ENCODE measurements at places on chromosomes 1 and 21. TPM values are rescaled to one million over a fixed set of nuclear protein-coding genes. Genes with fewer than 3 reads are reported as not detected.

DNA sequence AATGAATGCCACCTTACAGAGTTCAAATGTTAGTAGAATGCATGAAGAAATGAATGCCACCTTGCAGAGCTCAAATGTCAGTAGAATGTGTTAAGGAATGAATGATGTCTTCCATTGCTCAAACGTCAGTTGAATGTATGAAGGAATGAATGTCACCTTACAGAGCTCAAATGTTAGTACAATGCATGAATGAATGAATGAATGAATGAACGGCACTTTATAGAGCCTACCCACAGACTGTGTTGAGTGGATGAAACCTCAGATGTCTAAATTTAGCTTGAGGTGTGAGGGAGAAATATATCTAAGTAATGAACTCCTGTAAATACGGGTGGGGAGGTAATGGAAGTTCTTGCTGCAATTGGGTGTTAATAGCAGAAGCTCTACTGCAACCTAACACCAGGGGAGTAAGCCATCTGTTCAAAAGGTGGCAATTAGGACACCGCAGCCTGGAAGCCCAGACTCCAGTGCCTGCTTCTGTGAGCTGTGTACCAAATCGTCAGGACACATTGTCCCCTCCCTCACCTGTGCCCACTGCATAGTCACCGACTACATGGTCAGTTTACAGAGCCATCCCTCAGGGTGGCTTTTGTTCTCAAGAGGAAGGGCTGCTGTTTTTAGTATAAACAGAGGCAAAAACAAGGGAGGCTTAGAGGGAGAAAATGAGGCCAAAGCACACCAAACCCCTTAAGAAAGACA, 26.7 kb downstream of the SUSD4 start:
- no peak for DNase-seq

Gene ZNF124
- 17.7 TPM for total RNA-seq

Gene FCGR2B
- 43.4 TPM for total RNA-seq

GRCh38 chr1:46544561-46545240, 6.7 kb downstream of the KNCN start:
- DNase-seq, result no peak

Gene C1orf21
- total RNA-seq, result 49.5 TPM

DNA sequence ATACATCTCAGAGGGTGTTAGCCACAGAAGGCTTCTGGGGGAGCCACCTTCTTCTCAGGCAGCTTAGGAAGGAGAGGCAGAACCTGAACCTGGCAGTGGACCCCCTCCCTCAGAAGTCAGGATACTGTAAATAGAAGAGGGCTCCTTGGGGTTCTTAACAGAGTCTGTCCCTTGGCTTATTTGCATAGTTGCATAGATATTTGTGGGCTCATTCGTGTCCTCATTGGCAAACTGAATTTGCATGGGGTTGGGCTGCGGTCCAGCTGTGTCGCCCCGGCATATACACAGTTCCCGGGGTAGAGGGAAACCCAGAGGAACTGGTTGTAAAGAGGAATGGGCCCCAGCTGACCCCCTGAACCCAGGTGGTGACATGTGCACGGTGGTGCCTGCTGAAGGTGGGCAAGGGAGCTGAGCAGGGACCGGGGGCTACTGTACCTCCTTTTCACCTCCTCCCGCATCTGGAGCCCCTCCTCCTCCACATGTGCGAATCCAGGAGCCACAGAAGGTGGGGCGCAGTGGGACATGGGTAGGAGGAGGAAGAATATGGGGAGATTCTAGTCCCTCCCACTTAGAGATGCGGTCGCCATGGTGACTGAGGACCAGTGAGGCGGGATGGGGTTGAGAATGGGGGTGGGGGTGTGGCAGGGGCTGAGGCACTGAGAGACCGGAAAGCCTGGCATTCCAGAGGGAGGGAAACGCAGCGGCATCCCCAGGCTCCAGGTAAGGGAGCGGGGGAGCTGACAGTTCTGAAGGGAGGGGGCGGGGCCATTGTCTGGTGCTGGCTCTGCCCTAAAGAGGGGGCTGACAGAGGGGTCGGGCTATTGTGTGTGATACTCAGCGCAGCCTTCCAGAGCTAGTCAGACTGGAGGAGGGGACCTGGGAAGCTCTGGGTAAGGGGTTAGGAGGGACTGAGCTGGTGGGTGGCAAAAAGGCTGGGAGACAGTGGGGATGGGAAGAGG, 3.7 kb upstream of the SEMA4A start:
- DNase-seq, result no peak

DNA sequence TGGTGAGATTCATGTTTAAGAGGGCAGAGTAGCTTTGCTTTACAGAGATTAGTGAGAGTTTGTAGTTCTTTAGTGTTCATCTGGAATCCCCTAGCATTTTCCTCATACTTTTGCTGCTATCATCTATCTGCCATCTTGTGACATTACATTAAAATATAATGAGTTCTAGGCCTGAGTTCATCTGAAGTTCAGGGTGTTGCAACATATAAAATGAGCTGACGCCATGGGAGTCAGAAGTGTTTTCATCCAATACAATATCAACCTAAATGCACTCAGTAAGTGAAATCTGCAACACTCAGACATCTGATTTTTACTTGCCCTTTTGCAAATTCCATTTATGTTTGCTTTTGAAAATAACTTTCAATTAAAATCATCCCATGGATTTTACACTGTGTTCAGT, 153.8 kb downstream of the NTNG1 start:
- DNase-seq, result no peak

DNA sequence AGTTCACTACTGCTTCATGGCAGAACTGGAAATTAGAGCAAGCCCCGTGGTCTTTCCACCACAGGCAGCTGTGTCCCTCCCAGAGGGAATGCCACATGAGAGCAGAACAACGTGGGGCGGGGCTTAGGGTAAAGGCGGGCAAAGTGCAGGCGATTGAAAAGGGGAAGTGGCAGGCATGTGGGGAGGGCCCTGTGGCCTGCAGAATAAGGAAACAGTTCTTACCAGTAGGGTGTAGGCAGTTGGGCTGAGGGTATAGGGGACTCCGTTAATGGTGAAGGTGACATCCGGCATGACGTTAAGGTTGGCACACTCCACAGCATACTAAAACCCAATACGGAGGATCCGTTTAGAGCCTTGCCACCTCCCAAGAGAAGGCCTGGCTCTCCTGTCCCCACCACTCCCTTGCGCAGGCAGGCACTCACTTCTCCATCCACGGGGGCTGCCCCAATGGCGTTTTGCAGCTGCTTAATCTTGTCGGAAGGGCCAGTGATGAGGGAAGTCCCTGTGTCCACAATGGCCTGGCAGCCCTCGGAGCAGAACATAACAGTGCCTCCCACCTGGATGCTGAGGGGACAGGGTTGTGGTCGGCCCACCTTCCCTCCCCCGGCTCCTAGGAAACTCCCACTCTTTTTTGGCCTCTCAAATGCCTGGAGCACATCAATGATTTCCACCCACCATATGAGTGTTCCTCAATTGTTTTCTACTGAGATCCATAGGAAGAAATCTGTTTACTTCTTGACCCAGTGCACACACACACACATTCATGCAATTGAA, 9.1 kb upstream of the RAB7B start:
- no peak for DNase-seq

Gene EVA1B
- 34.5 TPM for total RNA-seq

GRCh38 chr1:247210062-247210375, 38.2 kb upstream of the ZNF124 start:
- no peak for DNase-seq

GRCh38 chr1:79737193-79737592, 730.7 kb upstream of the ADGRL4 start:
- DNase-seq, result no peak

DNA sequence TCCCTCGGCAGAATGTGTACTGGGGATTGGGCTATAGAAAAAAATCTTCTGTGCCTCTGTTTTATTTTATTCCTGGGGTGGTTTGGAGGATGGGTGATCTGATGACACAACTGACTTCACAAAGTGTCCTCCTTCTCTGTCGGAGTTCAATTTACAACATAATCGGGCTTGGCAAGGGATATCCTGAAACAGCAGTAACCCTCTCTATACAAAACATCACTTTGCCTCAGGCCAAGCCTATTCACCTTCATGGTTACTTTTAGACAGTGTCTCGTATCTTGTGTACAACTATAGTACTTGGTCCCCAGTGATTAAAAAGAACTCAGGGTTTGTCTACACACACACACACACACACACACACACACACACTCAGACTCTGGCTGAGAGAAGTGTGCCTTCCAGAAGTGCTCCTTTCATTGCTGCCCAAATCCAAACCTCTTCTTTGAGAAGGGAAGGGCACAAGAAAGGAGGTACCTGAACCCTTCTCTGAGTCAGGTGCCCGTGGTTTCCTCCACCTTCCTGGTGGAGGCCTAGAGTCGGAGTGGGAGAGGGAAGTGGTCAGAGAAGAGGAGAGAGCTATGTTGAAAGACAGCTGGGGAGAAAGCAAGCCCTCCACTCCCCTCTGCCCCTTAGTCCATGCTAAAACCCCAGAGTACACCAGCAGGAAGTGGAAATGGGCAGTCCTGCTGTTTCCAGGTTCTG, 62.4 kb upstream of the POU2F1 start:
- no peak for DNase-seq

GRCh38 chr1:112850034-112850757, 105.8 kb downstream of the SLC16A1 start:
- DNase-seq, result peak; percentile 85

DNA sequence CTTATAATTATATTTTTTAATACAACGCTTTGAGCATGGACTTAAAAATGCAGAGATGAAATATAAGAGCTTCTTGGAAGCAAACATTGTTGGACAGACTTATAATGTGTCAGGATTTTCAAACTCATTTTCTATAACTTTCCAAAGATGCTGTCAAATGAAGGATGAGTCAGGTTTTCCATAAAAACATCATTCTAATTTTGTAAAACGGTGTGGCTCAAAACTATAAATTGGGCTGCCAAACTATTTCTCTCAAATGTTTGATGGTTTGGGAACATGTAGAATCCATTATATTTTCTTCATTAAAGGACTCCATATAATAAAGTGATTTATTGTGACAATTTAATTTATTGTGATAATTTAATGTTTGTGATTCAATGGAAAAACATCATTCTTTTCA, 511.2 kb downstream of the USP25 start:
- DNase-seq, result no peak

GRCh38 chr1:81549588-81550127, 251.1 kb upstream of the ADGRL2 start:
- no peak for DNase-seq

DNA sequence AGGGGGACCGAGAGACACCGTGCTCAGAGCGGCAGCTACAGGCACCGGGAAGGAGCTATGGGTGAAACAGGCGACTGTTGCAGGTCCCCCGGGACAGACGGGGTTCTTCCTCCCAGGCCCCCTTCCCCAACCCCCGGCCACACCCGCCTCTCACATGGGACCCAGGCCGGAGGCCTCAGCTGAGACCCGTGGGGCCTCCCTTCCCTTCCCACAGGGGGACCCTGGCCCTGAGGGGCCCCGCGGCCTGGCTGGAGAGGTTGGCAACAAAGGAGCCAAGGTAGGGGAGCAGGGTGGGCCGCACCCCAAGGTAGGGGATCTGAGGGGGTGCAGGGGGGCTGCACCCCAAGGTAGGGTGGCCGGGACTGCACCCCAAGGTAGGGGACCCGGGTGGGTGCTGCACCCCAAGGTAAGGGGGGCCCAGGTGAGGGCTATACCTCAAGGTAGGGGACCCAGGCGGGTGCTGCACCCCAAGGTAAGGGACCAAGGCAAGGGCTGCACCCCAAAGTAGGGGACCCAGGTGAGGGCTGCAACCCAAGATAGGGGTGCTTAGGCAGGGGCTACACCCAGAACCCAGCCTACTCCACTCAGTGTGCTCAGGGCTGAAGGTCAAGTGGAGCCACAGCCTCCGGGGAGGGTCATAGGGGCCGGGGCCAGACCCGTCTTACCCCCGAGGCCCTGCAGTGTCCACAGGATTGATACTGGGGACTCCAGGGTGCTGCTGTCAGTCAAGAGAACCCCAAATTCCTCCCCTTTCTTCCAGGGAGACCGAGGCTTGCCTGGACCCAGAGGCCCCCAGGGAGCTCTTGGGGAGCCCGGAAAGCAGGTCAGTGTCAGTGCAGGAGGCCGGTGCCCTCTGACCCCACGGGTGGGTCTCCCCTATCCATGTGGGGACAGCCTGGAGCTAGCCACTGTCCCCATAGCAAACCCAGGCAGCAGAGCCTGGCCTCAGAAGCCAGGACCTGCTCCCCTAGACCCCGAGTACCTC, 22.7 kb downstream of the COL6A2 start:
- peak; percentile 81 for DNase-seq

Gene KRTAP19-1
- not detected for total RNA-seq

DNA sequence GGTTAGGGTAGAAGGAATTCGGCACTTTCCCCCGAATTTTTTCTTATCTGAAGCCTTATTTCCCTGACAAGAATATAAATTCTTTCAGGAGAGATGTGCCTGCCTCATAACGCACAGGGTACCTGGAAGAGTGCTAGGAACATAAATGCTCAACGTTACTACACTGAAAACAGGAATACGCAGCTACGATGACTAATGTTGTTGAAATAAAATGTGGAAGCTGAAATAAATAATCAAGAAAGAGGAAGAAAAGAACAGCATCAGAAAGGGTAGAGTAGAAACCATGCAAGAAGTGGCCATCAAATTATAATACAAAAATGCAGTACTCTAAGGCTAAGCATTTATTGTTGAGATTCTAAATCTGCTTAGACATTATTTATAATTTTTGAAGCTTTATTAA, 33.9 kb downstream of the SLC66A1 start:
- DNase-seq, result no peak

DNA sequence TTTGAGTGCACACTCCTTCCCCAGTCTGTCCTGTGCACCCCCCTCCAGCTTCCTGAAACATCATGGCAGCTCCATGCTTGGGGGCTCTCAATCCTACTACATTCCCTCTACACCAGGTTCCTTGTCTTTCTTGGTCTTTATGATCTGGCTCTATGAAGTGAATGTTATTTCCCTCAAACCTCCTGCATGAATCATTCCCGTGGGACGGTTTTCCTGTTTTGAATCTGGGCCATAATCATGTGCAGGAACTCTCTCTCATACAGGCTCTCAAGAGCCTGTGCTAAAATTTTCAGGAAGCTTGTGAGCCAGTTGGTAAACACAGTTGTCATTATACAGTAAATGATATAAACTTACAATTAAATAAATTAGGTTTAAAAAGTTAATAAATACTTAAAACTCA, 89.8 kb upstream of the KCNE2 start:
- DNase-seq, result no peak

- DNase-seq, result no peak
Observed at GRCh38 chr1:110341872-110342331, 2.7 kb downstream of the RBM15 start.

Gene RXFP4
- not detected for total RNA-seq

DNA sequence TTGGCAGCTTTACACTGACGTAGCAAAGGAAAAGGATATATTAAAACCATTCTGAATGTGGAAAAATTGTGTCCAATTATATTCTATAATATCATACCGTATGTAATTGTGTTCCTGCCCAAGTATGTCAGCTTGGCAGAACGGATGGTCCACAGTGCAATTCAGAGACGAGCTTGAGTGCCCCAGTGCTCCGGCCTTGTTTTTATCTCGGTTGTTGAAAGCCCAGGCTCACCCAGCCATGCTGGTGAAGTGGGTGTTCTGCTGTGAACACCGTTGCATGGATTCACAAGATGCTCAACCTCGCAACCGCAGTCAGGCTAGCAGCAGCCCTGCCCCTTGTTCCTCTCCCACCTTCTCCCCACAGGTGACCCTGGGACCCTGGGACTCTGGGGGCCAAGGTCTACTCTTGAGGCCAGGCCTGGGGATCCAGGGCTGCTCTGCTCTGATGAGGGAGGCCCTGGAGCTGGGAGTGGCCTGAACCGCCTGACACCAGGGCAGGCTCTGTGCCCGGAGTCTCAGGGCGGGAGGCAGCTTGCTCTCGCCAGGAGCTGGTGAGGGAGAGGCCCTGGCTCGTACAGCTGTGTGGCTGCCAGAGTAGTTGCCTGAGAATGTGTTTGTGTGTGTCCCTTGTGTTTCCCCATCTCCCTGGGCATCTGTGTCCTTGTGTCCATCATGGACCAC, 11.2 kb downstream of the PTPRF start:
- DNase-seq, result no peak

GRCh38 chr1:188476606-188477005, 1647.9 kb downstream of the PLA2G4A start:
- DNase-seq, result no peak
